Retinal pigment epithelial cell (primary cell): ENCODE measurements at places on chromosomes 1 and 21.

GRCh38 chr1:38242506-38242905, 195.9 kb upstream of the POU3F1 start:
- DNase-seq: no peak

DNA sequence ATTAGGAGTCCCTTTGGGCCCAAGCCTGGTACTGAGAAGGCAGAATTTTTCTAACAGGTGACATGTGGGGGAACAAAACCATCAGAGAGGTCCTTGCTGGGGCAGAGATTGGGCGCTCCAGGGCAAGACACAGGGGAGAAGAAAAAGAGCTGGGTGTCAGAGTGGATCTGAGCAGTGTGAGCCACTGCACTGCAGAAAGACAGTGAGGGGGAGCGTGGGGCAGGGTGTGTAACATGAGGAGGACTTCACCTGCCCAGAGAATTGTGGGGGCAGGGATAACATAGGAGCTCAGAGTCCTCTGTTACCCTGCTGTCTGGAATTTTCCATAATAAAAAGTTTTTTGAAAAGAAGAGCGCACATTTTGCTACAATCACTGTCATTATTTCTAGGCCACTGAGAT, 25.5 kb upstream of the CSF3R start:
- DNase-seq: no peak

- DNase-seq: no peak
Observed at GRCh38 chr1:115641762-115642167, at the start of gene VANGL1. Gene VANGL1, plus strand, starts transcription at chr1:115641970. Its CDS starts 9,444 bp downstream, at chr1:115651414.

GRCh38 chr21:42010507-42011495, 641 bp upstream of the ZBTB21 start:
- DNase-seq: no peak

- no peak for DNase-seq
Observed at GRCh38 chr1:177567393-177567792, 396.6 kb downstream of the BRINP2 start.

- DNase-seq: no peak
Observed at GRCh38 chr21:36470294-36470693, 9.6 kb downstream of the CLDN14 start.

DNA sequence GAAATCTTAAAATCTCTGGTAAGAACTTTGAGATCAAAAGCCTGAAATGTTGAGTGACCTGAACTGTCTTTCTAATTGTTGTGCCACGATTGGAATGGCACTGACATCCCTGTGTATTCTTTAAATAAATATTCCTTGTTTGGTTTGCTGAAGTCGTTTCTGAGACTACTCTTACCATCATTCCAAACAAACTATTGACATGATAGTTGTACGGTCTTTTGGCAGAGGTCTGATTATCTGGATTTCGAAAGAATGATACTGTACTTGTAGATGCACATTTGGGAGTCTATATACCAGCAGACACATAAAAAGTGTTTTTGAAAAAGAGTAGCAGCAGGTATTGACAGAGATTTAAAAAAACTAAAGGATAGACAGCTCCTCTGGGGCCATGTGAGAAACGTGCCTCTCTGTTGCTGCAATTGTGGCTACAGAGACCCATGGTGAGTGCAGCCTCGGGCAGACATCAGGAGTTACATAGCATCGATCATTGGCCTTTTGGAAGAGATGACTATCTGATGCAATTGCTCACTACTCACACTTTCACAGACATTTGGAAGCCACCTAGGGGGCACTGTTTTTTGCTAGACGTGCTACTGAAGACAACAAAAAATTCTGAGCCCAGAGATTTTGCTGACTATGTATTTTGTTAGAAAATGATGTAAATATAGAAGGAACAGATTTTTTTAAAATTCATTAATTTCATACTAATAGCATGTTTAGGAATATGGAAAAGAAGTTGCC, 464.5 kb downstream of the KCNT2 start:
- no peak for DNase-seq
